NCI-H146 (cell line): ENCODE measurements at places on chromosomes 1 and 21.

DNA sequence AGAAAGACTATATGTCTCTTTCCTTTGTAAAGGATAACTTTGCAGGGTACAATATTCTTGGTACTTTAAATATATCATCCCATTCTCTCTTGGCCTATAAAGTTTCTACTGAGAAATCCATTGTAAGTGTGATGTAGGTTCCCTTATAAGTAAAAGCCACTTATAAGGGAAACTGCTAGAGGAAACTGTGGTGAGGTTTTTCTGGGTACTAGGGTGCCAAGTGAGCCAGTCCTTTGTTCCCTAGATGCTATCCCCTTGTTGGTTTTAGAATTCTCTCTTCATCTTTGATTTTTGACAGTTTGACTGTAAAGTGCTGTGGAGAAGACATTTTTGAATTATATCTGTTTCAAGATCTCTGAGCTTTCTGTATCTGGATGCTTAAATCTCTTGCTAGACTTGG, 108.9 kb upstream of the NEK7 start:
- no peak for DNase-seq

DNA sequence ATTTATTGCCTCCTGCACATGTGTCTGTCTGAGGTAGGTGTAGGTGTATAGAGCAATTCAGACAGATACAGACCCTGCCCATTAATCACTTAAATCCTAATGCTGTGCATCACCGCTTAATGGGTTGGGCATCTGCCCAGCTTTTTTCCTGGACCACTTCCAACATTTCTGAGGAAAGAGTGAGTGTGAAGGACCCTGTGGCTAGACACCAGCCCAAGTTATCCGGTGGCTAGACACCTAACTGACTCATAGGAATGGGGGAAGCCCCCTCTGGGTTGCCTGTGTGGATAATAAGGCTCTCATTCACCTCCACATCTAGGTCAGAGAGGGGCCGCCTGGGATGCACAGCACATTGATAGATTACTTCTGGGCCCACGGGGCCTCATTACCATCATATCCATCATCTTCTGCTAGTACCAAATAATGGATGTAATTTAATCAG, 121.1 kb upstream of the RAVER2 start:
- no peak for DNase-seq

DNA sequence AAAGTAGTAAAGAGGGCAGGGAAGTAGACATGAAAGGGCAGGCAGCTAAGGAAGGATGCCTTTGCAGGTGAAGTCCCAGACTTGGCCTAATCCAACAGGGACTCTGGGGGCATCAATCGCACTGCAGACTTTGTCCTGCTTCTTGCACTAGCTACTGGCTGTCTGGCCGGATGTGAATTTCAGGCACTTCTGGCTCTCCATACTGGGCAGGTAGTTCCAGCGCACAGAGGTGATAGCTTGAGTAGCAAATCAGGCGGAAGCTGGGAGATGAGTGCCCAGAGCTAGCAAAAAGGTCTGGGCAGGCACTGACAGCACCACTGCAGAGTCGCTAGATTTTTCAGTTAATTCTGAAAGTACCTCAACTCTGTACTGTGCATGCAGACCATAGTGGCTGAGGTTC, 997 bp downstream of the RSPH1 start:
- DNase-seq: no peak

GRCh38 chr1:193540511-193540910, 354.1 kb upstream of the B3GALT2 start:
- no peak for DNase-seq

- DNase-seq: peak; percentile 92
These were observed 464 bp downstream of the ACBD6 start for GRCh38 chr1:180501865-180502360.

DNA sequence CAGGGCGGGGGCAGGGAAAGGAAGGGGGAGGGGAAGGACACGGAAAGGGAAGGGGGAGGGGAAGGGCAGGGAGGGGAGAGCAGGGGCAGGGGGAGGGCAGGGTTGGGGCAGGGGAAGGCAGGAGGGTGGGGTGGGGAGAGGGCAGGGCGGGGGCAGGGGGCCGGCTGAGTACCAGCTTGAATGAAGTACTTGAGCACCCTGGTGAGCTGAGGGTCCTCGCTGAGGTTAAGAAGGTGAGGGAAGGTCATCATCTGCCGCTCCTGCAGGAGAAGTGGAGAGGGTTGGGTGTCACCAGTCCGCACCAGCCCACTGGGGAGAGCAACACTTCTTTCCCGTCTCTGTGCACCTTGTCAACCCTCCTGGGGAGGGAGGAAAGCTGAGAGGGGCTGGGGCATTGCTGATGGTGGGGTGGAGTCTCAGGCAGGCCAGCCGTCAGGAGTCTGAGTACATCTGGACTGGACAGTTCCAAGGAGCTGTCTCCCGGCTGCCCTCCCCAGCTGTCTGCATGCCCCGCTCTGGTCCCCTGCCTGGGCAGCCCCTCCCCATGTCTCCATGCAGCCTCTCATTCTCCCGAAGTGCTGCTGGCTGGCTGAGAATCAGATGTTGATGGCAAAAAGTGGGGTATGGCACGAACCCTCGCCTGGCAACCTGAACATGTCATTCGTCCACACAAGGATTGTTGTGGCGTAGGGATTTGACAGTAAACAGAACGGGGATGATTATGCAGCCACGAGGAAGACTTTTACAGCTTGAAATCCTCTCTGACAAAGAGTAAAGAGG, 70.0 kb downstream of the SCCPDH start:
- no peak for DNase-seq

DNA sequence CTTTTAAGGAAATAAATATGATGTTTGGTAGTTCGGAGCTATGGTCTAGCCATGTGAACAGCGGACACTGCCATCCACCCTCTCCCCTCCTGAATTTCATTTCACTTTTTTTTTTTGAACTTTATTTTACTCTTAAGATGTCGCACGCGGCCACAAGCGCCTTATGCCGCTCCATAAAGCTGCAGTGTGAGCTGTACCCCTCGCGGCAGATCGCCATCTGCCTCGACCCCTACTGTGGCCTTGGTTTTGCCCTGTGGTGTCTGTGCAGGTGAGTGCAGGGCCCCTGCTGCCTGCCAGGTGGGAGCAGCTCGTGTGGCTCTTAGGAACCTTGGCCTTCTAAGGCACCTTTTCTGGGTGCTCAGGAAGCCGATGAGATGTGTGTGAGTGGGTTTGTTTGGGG, 48.1 kb downstream of the S100B start:
- no peak for DNase-seq

DNA sequence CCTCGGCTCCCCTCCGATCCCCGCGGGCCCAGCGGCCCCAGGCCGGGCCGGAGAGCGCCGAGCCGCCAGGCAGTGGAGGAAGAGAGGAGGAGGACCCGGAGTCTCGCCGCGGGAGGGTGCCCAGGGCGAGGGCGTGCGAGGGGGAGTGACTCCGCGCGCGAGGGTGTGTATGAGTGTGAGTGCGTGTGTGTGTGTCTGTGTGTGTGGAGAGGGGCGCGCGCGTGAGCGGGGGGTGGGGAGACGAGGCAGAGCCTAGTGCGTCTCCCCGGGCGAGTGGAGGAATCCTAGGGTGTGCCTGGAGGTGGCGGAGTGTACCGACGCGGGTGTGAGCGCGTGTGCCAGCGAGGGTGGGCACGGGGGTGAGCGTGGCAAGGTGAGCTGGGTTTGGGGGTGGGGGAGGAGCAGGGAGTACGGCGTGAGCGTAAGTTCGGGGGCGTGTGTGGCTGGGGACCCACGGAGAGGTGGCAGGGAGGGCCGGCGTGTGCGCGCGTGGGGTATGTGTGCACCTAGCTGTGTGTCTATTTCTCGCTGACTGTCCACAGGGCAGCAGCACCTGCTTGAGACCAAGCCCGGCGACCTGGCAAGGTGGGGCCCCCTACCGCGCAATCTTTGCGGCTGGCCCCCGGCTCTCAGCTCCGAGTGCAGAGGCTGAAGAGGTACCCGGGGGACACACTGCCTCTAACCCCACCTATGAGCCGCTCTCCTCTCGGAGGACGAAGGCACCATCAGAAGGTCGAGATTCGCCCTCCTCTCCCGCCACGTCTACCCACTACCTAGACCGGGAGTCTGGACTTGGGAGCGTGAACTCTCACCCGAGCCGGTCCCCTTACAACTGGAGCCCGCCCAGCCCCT, 784 bp upstream of the KCND3 start:
- DNase-seq: peak; percentile 67

GRCh38 chr1:205396967-205397616, 24.8 kb downstream of the LEMD1 start:
- DNase-seq: peak; percentile 76

DNA sequence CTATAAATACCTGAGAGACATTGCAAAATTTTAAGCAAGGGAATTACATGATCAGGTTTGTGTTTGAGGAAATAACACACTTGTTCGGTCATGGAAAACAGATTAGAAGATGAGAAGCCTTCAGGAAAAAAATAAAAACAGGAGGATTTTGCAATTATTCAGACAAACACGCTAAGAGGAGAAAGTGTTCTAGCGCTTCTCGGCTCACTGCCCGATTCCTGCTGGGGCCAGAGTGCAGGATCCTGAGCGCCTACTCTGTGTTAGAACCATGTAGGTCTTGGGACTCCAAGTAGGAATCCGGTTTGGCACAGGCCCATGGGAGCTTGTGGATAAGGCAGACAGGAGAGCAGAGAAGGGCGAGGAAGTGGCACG, 8.1 kb upstream of the PRELP start:
- no peak for DNase-seq

DNA sequence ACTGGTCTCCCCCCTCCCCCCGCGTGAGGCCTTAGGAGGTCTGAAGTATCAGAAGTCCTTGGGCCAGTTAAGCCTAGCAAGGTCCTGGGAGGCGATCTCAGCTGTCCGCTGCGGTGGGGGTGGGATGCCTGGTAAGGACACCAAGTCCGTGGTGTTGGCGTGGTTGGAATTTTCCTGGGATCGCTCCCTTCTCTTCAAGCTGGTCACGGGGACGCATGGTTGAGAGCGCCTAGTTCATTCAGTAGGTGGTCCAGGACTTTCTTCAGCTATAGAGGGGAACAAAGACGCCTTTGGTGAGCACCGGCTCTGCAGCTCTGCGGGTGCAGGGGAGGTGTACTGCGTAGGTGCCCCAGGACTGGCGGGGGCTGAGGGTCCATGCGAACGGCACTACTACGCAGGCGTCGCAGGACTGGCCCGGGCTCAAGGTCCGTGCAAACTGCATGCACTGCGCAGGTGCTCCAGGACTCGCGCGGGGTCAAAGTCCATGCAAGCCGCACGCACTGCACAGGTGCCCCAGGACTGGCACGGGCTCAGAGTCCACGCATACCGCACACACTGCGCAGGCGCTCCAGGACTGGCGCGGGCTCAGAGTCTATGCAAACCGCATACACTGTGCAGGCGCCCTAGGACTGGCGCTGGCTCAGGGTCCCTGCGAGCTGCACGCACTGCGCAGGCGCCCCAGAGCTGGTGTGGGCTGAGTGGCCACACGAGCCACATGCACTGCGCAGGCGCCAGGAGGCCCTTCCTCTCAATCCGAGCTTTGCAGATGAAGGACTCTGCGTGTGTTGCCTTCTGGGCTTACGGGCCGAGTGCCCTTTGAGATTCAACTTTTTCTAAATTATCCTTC, 36.6 kb upstream of the HMGN1 start:
- DNase-seq: no peak

DNA sequence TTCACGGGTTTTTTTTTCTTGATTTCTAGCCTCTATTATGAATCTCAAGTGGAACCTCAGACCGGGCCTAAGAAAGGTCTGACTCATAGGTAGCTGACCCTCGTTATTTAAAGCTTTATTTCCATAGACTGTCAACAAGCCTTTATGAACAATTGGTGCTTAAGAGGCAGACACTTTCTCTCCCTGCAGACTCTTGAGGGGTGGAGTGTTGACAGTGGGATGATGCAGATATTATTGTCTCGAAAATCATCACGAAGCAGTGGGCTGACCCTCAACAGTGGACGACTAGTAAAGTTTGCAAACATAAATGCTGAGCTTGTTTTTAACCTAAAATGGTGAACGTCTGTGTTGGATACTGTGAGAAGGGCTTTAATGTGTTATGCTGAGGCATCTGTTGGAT, 1.8 kb downstream of the SFT2D2 start:
- DNase-seq: no peak

DNA sequence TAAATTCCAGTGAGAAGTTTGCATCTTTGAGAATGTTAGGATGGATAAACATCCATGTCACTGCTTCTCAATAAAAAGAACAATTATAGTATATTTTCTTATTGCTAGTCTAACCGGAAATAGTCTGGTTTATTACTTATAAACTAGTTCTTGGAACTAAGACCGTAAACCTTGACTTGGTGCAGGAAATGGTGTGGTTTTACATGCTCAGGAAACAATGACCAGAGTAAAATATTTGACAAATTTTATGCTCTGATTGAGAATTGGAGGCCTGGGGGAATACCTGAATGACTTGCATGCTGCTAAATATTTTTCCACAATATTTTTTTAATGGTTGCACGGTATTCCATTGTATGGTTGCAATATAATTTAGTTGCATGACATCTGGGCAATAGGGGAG, 76.3 kb downstream of the XCL2 start:
- DNase-seq: no peak

- no peak for DNase-seq
These were observed 21.6 kb downstream of the C1orf167 start for GRCh38 chr1:11783556-11783955.
